ENCODE measurements at places on chromosomes 1 and 21. TPM values are rescaled to one million over a fixed set of nuclear protein-coding genes. Genes with fewer than 3 reads are reported as not detected.

- peak overlapping the region; percentile 66 for H3K27ac ChIP-seq
- no peaks in the 10 kb centered on the region for H3K27me3 ChIP-seq
- H3K4me1 ChIP-seq, result no peaks in the 10 kb centered on the region
- H3K4me3 ChIP-seq, result no peak overlapping the region
- no peak for DNase-seq
Observed at GRCh38 chr1:151237678-151238466, 16.7 kb upstream of the PSMD4 start.

DNA sequence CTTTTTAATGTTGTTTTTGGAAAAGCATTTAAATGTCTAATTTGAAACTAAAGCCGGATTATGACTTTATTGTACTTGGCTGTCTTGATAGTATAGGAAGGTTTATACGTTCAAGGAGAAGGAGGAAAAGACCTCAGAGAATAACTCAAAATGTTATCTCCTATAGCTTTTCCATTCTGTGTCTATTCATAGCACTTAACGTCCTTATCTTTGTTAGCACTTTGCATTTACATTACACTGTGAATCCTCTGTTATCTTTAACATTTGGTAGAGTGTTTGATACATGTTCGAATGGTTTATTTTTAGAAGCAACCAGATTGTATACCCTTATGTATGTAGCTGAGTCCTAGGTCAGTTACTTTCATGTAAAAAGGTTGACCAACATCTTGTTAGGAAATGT lies 50.8 kb upstream of the PODN start:
- H3K4me3 ChIP-seq, result no peak overlapping the region
- H3K27me3 ChIP-seq, result no peaks in the 10 kb centered on the region
- no peak overlapping the region for H3K27ac ChIP-seq

DNA sequence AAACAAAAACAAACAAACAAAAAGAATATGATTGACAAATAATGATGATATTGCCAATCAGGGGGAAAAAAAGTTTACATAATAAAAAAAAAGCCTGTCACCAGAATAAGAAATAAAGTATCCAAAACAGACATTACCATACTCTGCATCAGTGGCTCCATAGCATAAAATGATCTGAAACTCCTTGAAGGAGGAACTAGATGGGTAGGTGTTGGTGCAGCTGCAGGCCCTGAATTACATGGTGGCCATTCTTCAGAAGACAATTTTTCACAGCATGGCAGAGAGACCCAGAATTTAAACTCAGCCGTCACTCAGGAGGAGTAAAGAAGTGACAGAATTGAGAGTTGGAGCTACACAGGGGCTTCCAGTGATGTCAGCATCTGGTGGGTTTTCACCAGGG lies 60.2 kb downstream of the GLUL start:
- DNase-seq, result no peak
- no peaks in the 10 kb centered on the region for H3K36me3 ChIP-seq
- H3K27ac ChIP-seq, result no peak overlapping the region
- H3K4me3 ChIP-seq, result no peak overlapping the region
- H3K27me3 ChIP-seq, result no peaks in the 10 kb centered on the region
- H3K4me1 ChIP-seq, result peaks cover 5% of the 10 kb centered on the region

GRCh38 chr1:233897325-233898162 lies 6.9 kb upstream of the SLC35F3 start:
- H3K4me1 ChIP-seq, result no peaks in the 10 kb centered on the region
- H3K4me3 ChIP-seq, result no peak overlapping the region
- H3K36me3 ChIP-seq, result peaks cover 2% of the 10 kb centered on the region
- DNase-seq, result no peak
- H3K27me3 ChIP-seq, result peaks cover 17% of the 10 kb centered on the region
- no peak overlapping the region for H3K27ac ChIP-seq

Gene CENPF
- 96.3 TPM for total RNA-seq

Gene NBPF20
- 1.3 TPM for total RNA-seq

Gene TMED5
- 65.3 TPM for total RNA-seq
